D341Med (cell line): ENCODE measurements at places on chromosomes 11 and 22.
A peak's percentile ranks its signal among the peaks of the same experiment; 100 is the strongest.

- peak; percentile 80 for DNase-seq
These were observed 3.5 kb downstream of the ESAM start for GRCh38 chr11:124758355-124759265.

DNA sequence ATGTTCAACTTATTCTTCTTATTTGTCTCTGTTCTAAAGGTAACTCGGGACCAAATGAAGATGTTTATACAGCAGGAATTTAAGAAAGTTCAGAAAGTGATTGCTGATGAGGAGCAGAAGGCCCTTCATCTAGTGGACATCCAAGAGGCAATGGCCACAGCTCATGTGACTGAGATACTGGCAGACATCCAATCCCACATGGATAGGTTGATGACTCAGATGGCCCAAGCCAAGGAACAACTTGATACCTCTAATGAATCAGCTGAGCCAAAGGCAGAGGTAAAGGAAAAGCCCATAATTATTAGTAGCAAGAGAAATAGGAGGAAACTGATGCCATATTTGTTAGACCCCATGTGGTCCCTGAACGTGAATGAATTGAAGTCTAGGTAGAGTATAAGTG lies 63.3 kb downstream of the TRIM44 start:
- DNase-seq, result no peak

- no peak for DNase-seq
These were observed 138.6 kb downstream of the TEAD1 start for GRCh38 chr11:12812849-12813248.

DNA sequence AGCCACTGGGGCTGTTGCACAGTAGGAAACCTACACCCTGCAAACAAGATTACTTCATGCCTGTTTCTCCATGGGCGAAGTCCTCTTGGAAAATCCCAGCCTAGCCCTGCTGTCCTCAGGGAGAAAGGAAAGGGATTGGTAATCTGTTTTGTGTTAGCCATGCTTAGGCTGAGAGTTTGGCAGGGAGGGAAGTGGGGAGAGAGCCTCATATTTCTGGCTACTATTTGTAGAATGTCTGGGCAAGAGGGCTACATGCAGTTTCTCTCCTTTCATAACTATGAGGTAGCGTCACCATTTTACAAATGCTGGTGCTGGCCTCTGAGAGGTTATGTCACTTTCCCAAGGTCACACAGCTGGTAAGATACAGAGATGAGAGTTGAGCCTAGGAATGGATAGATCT lies 737 bp upstream of the MFRP start:
- DNase-seq, result no peak

- no peak for DNase-seq
These were observed 49.3 kb downstream of the FBLN1 start for GRCh38 chr22:45552017-45552411.

GRCh38 chr11:33271059-33271458 lies 13.9 kb downstream of the HIPK3 start:
- no peak for DNase-seq

GRCh38 chr11:128701086-128701485 lies 7.2 kb downstream of the FLI1 start:
- DNase-seq, result no peak

DNA sequence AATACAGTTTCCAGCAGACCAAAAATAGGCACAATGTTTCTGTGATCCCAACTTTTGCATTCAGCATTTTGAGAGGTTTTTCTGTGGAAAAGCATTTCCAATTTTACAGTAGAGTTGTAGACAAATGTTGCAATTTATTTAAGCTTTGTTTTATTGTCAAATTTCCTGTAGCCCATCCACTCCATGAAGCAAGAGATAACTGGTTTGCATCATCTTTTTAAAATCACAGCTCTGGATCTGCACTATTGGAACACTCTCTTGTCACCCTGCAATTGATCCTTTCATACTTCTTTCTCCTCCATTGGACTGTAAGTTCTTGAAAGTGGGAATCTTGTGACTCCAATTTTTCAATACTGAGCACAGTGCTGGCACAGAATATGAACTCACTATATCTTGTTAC lies 86.0 kb downstream of the MAML2 start:
- DNase-seq, result no peak

DNA sequence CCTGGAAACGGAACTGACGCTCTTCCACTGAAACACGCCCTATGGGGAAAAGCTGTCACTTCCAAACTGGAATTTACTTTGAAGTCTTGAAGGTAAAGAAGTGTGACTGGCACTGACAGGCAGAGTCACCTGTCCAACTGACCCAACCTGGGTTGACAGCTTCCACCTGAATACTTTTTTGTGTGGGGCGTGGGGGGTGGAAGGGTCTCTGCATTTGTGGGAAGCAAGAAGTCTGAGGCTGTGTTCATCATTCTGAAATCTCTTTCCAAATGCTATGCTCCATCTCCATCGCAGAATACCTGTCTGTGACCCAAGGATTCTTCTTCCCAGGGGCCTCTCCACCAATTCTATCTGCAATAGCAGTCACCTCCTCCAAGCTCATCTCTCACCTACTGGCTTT lies 7.8 kb downstream of the IFT27 start:
- no peak for DNase-seq

DNA sequence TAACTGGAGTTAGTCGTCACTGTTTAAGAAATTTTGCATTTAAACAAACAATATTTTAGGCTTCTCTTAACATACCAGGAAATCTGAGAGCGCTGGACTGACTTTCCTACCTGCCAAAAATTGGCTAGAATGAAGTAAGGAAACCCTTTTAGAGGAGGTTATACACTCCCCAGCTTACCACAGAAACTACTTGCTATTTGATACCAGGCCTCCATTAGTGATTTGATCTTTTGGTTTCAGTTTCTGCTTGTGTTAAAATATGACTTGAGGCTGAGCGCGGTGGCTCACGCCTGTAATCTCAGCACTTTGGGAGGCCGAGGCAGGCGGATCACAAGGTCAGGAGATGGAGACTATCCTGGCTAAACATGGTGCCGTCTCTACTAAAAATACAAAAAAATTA lies 419.9 kb downstream of the LRRC4C start:
- no peak for DNase-seq

DNA sequence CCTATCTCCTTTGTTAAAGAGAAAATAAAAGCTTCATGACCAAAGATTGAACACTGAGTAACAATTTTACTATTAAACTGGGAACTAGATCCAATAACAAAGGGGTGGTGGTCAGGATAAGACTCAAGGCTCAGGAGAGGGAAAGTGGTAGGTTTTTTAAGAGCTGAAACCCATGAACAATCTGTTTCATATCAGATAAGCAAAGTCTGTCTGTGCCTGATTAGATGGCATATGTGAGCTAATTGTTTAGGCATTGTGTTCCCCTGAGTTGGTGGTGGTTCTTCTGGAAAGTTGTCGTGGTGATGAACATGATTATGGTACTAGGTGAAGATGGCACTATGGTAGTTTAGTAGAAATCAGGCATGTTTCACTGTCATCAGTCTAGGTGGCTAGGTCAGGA lies 24.4 kb downstream of the USP47 start:
- no peak for DNase-seq
